ENCODE measurements at places on chromosomes 7 and 10.
A peak's percentile ranks its signal among the peaks of the same experiment; 100 is the strongest.

GRCh38 chr7:70761711-70762328, 370.1 kb upstream of the GALNT17 start:
- DNase-seq = no peak
- no peak overlapping the region for H3K27ac ChIP-seq
- H3K4me3 ChIP-seq = no peak overlapping the region
- no peaks in the 10 kb centered on the region for H3K4me1 ChIP-seq
- H3K27me3 ChIP-seq = no peaks in the 10 kb centered on the region

DNA sequence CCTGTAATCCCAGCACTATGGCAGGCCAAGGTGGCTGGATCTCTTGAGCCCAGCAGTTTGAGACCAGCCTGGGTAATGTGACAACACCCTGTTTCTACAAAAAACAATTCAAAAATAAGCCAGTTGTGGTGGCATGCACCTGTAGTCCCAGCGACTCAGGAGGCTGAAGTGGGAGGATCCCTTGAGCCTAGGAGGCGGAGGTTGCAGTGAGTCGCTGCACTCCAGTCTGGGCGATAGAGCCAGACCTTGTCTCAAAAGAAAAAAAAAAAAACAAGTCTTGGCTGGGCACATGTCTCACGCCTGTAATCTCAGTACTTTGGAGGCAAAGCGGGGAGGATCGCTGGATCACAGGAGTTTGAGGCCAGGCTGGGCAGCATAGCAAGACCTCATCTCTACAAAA, 74.6 kb upstream of the PDSS1 start:
- H3K4me1 ChIP-seq = no peaks in the 10 kb centered on the region
- no peak overlapping the region for H3K27ac ChIP-seq
- DNase-seq = no peak
- no peaks in the 10 kb centered on the region for H3K27me3 ChIP-seq
- H3K36me3 ChIP-seq = no peaks in the 10 kb centered on the region

GRCh38 chr7:121390109-121390508, 6.0 kb downstream of the FAM3C start:
- no peak overlapping the region for H3K4me3 ChIP-seq
- peaks cover 23% of the 10 kb centered on the region for H3K4me1 ChIP-seq
- no peaks in the 10 kb centered on the region for H3K36me3 ChIP-seq
- no peak overlapping the region for H3K27ac ChIP-seq
- DNase-seq = no peak

GRCh38 chr10:58488921-58489320, 23.8 kb upstream of the BICC1 start:
- peaks cover 2% of the 10 kb centered on the region for H3K27me3 ChIP-seq
- H3K4me1 ChIP-seq = no peaks in the 10 kb centered on the region
- no peak for DNase-seq
- H3K4me3 ChIP-seq = no peak overlapping the region

DNA sequence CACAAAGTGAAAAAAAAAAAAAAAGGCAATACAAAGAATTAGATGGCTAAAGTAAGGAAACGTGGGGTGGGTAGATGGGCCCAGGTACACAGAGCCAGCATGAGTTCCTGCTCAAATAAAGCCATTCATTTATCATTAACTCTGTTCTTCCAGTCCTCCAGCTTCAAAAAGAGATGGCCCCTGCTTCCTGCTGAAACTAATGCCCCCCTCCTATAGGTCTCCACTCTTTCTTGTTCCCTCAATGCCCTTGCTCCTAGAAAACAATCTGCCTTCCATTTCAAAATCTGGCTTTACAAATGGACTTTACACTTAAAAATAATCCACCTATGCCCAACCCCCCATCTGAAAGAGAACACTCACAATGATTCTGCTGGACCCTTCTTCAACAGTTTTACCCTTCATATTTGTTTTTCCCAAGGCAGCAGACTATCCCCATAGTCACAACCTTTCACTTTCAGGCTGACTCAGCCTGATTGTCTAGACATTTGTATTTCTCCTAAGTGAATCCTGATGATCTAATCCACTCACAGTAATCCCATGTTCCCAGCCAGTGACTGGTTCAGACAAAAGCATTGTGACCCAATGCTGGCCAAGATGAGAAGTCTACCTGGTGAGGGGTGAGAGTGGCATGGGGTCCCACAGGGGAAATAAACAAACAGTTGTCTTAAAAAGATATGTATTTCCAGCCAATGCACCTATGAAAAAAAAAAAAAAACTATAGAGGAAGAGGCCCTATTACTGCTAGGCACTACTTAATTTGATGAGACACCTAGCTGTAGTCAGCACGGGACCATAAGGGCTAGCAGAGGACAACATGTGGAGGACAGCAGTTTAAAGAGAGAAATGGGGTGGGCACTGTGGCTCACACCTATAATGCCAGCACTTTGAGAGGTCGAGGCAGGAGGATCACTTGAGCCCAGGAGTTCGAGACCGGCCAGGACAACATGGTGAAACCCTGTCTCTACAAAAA, 74.6 kb upstream of the GRID1 start:
- no peaks in the 10 kb centered on the region for H3K27me3 ChIP-seq
- H3K4me3 ChIP-seq = no peak overlapping the region
- peaks cover 26% of the 10 kb centered on the region for H3K36me3 ChIP-seq
- DNase-seq = peak; percentile 37

- H3K27ac ChIP-seq = no peak overlapping the region
- no peak for DNase-seq
- H3K27me3 ChIP-seq = no peaks in the 10 kb centered on the region
- H3K36me3 ChIP-seq = no peaks in the 10 kb centered on the region
- H3K4me3 ChIP-seq = no peak overlapping the region
- H3K4me1 ChIP-seq = no peaks in the 10 kb centered on the region
These were observed 58.7 kb downstream of the MINDY3 start for GRCh38 chr10:15801641-15802040.

GRCh38 chr10:4663162-4663992, 162.6 kb upstream of the AKR1E2 start:
- no peak overlapping the region for H3K4me3 ChIP-seq
- H3K27ac ChIP-seq = peak overlapping the region; percentile 97
- no peaks in the 10 kb centered on the region for H3K36me3 ChIP-seq
- H3K4me1 ChIP-seq = peaks cover 23% of the 10 kb centered on the region
- peak; percentile 97 for DNase-seq

- no peaks in the 10 kb centered on the region for H3K36me3 ChIP-seq
- no peak overlapping the region for H3K4me3 ChIP-seq
- no peak overlapping the region for H3K27ac ChIP-seq
These were observed 191.3 kb downstream of the HECW1 start for GRCh38 chr7:43303740-43304241.

- no peaks in the 10 kb centered on the region for H3K4me1 ChIP-seq
- no peak overlapping the region for H3K27ac ChIP-seq
- no peaks in the 10 kb centered on the region for H3K27me3 ChIP-seq
- no peak for DNase-seq
These were observed 769.3 kb downstream of the KCNMA1 start for GRCh38 chr10:76868098-76868977.

GRCh38 chr10:15313047-15313446, 58.0 kb downstream of the FAM171A1 start:
- H3K27me3 ChIP-seq = no peaks in the 10 kb centered on the region
- peak overlapping the region; percentile 42 for H3K27ac ChIP-seq
- H3K36me3 ChIP-seq = no peaks in the 10 kb centered on the region
- no peak overlapping the region for H3K4me3 ChIP-seq
- DNase-seq = no peak

DNA sequence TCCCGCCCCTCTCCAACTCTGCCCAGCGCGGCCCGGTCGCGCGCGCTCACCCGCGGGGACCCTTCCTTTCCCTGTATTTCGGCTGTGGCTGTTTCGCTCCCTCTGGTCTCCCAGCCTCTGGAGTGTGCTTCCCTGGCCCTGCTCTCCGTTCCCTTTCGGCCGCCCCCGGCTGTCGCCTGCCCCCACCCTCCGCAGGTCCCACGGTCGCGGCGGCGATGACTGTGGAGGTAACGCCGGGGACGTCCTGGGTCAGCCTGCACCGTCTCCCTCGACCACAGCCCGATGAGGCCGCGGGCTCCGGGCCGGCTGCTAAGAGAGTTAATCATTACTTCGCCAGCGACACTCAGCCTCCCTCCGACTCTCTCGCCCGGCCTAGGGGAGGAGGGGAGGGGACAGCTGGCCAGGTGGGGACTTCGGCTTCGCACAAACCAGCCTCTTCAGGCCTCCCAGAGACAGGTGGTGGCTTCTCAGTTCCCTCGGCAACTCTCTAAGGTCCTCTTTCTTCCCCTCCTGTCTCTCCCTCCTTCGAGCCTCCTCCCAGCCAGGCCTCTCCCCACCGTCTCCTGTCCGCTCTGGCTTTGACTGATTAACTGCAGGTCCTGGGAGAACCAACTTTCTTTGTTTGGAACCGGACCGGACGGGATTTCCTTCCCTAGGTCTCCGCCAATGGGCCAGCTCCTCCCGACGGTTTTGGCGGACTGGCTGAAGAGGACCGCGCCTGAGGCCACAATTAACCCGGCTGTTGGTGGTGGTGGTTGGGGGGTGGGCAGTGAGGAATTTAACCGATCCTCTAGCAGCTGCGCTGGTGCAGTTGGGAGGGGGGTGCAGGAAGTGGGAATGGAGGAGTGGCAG, 5.6 kb upstream of the PAX2 start:
- H3K4me3 ChIP-seq = no peak overlapping the region
- H3K27me3 ChIP-seq = peaks cover 100% of the 10 kb centered on the region
- H3K36me3 ChIP-seq = no peaks in the 10 kb centered on the region
- no peaks in the 10 kb centered on the region for H3K4me1 ChIP-seq
- H3K27ac ChIP-seq = no peak overlapping the region

DNA sequence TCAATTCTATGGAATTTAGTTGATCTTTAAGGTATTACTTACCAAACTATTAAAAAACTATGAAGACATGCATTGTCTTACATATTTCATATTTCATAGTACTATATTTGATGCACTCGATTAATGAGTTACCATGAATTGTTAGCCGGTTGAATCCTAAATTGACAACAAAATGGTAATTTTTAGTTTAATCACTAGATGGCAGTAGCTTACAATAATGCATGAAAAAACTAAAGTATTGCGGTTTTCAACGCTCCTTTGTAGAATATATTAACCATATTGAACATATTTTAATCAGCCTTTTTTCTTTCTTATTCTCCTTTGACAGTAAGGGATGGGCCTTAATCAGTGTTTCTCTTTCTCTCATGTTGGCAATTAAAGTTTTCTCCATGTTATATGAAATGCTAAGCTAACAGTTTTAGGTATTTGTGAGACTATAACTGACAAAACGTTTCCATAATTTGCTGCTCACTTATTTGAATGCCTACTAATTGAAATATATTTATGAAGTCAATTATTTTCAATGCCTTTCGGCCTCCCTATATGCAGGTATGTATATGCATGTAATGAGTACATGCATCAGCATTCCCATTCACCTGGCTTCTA, 48.5 kb upstream of the ARL4A start:
- H3K27ac ChIP-seq = no peak overlapping the region
- DNase-seq = peak; percentile 50
- H3K4me1 ChIP-seq = no peaks in the 10 kb centered on the region
- no peak overlapping the region for H3K4me3 ChIP-seq

- H3K4me1 ChIP-seq = no peaks in the 10 kb centered on the region
- no peaks in the 10 kb centered on the region for H3K36me3 ChIP-seq
- no peak overlapping the region for H3K27ac ChIP-seq
- no peak overlapping the region for H3K4me3 ChIP-seq
These were observed 243.8 kb downstream of the RPS24 start for GRCh38 chr10:78277314-78278057.

DNA sequence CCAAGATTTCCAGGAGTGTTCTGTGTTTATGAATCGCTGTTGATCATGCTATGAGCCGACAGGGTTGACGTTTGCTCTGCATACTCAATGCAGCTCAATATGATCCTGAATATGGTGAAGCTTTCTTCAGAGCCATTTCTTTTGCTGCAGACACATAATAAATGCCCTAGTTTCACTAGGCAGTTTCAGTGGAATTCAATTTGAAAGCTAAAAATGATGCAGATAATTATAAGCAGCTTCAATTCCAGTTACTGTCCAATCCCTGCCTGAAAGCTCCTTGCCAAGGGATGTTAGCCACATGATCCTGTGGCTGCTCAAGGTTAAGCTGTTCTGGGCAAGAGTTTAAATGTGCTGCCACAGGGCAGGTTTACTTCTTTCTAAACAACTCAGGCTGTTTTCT, 805.6 kb downstream of the NRG3 start:
- DNase-seq = no peak
- no peak overlapping the region for H3K27ac ChIP-seq
- H3K4me1 ChIP-seq = no peaks in the 10 kb centered on the region
- H3K4me3 ChIP-seq = no peak overlapping the region
- H3K27me3 ChIP-seq = no peaks in the 10 kb centered on the region

DNA sequence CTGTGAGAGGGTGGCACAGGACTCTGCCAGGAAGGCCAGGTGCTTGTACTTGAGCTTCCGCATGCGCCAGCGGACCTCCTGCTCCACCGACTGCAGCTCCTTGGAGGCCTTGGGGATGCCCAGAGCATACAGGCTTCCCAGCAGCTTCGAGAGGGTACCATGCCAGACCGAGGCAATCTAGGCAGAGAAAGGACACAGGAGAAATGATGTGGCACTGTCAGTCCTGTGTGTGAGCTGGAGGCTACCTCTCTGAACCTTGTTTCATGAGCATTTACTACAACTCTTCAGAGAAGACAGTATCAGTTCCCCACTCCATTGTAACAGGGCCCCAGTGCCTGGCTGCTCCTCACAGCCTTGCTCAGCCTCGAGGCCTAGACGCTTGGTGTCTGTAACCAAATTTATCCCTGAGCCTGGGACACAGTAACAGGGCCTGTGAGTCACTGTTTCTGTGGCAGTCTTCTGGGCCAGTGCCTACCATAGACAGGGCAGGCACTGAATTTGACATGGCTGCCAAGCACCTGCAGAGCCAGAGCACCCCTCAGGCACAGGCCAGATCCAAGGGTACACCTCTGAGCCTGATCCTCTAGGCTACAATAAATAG, 5.8 kb downstream of the TBRG4 start:
- H3K36me3 ChIP-seq = peaks cover 17% of the 10 kb centered on the region
- no peak overlapping the region for H3K27ac ChIP-seq
- no peaks in the 10 kb centered on the region for H3K27me3 ChIP-seq
- peaks cover 7% of the 10 kb centered on the region for H3K4me1 ChIP-seq

GRCh38 chr7:44606341-44607140, at the start of gene OGDH:
TSS of gene OGDH (plus strand) at chr7:44606627. CDS start at chr7:44624344, 17,717 bp downstream.
- H3K4me3 ChIP-seq = peak within 1 kb of the TSS; percentile 98
- H3K36me3 ChIP-seq = no peaks in the 10 kb centered on the region
- H3K27ac ChIP-seq = peak within 1 kb of the TSS; percentile 80
- H3K27me3 ChIP-seq = no peaks in the 10 kb centered on the region
- DNase-seq = peak; percentile 99
- H3K4me1 ChIP-seq = peaks cover 11% of the 10 kb centered on the region

- H3K36me3 ChIP-seq = no peaks in the 10 kb centered on the region
- no peak for DNase-seq
- H3K27ac ChIP-seq = no peak overlapping the region
- H3K4me3 ChIP-seq = no peak overlapping the region
- H3K27me3 ChIP-seq = no peaks in the 10 kb centered on the region
These were observed 232.6 kb upstream of the CDC14C start for GRCh38 chr7:48691788-48692187.
